ENCODE measurements at places on chromosomes 1 and 21. TPM values are rescaled to one million over a fixed set of nuclear protein-coding genes. Genes with fewer than 3 reads are reported as not detected.

GRCh38 chr1:10835822-10836421 is 39.5 kb upstream of the CASZ1 start:
- DNase-seq, result no peak
- H3K4me1 ChIP-seq, result no peaks in the 10 kb centered on the region
- H3K27ac ChIP-seq, result no peak overlapping the region
- no peaks in the 10 kb centered on the region for H3K27me3 ChIP-seq

- no peaks in the 10 kb centered on the region for H3K36me3 ChIP-seq
Observed at GRCh38 chr1:226029093-226029496, 30.0 kb upstream of the SDE2 start.

DNA sequence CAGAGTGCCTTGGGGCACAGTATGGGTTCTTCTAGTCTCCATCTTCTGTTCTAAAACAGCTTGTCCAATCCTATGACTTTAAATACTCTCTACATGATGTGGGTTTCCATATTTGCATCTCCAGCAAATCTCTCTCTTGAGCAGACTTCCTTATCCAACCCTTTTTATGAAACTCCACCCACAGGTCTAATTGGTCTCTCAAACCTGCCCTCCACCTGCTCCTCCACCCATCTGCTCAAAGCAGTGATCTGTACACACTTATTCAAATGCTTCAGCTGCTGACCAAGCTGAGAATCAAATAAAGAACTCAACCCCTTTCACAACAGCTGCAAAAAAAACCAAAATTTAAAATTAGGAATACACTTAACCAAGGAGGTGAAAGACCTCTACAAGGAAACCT is 11.5 kb downstream of the MCOLN2 start:
- no peak overlapping the region for H3K27ac ChIP-seq
- no peaks in the 10 kb centered on the region for H3K4me1 ChIP-seq
- H3K27me3 ChIP-seq, result no peaks in the 10 kb centered on the region
- H3K36me3 ChIP-seq, result no peaks in the 10 kb centered on the region
- H3K4me3 ChIP-seq, result no peak overlapping the region

DNA sequence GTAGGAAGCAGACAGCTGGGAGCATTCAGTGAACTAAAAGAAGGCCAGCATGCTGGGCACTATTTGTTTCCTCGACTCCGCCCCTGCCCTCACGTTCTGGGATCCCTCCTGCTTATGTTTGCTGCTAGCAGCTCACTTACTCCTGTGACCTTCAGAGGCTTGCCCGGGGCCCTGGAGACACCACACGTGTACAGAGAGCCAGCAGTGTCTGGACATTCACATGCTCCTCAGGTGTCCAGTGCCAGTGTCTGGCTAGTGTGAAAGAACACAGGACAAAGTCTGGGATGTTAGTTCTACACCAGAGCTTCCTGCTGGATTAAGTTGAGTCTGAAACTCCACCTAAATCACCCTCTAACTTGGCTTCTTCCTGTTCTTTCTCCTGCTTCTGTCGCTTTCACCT is 108.1 kb downstream of the OMA1 start:
- no peaks in the 10 kb centered on the region for H3K36me3 ChIP-seq
- H3K27me3 ChIP-seq, result no peaks in the 10 kb centered on the region
- H3K4me3 ChIP-seq, result no peak overlapping the region
- no peaks in the 10 kb centered on the region for H3K4me1 ChIP-seq
- H3K27ac ChIP-seq, result no peak overlapping the region

DNA sequence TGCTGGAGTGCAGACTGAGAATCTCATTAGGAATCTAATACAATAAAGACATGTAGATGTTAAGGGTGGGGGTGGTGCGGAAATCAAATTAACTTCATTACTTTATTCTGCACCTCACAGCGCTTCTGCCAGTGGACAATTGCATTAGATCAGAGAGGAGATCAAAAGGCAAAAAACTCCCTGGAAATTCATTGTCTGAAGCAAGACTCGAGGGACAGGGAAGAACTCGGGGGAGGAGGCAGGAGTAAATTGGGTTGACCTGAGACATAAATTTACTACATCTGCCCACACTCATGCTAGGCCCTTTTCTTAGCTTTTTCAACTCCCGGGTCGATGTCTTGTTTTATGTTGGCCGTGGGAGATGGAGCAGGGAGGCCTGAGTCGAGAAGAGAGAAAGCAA is 315.4 kb downstream of the SPATA17 start:
- no peaks in the 10 kb centered on the region for H3K4me1 ChIP-seq
- H3K27ac ChIP-seq, result no peak overlapping the region
- no peaks in the 10 kb centered on the region for H3K27me3 ChIP-seq
- no peak overlapping the region for H3K4me3 ChIP-seq

- no peaks in the 10 kb centered on the region for H3K36me3 ChIP-seq
- DNase-seq, result no peak
- peak overlapping the region; percentile 90 for H3K27ac ChIP-seq
- peak overlapping the region; percentile 94 for H3K4me3 ChIP-seq
Observed at GRCh38 chr1:178724376-178724727, 692 bp upstream of the RALGPS2 start.

DNA sequence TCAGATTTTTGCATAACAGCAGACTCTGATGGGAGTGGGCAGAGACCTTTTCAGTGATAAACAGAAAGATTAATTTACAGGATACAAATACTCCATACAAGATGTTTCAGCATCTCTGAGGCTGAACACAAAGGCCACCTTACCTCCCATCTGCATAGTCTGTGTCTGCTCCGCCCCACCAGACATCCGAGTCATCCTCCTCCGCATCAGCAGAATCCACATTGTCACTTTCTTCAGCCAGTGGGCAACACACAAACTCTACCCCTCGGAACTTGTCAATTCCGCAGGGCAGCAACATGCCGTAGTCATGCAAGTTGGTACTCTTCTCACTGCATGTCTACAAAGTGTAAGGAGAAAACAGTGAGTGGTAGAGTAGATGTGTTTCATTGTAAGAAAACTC is 119.7 kb downstream of the APP start:
- H3K36me3 ChIP-seq, result peaks cover 11% of the 10 kb centered on the region
- H3K27ac ChIP-seq, result no peak overlapping the region
- DNase-seq, result no peak
- H3K4me3 ChIP-seq, result no peak overlapping the region

GRCh38 chr21:45763074-45763473 is 119.5 kb downstream of the PCBP3 start:
- DNase-seq, result no peak
- H3K27me3 ChIP-seq, result no peaks in the 10 kb centered on the region
- H3K4me3 ChIP-seq, result no peak overlapping the region
- H3K4me1 ChIP-seq, result no peaks in the 10 kb centered on the region
- H3K27ac ChIP-seq, result no peak overlapping the region
- H3K36me3 ChIP-seq, result no peaks in the 10 kb centered on the region

Gene ZNF593OS
- total RNA-seq, result not detected

Gene GUCA2B
- total RNA-seq, result not detected

Gene CADM3
- total RNA-seq, result 0.28 TPM

Gene ADAR
- total RNA-seq, result 48.1 TPM

Gene KRTAP21-2
- total RNA-seq, result not detected

Gene TRABD2B
- total RNA-seq, result 3.8 TPM

Gene UTP11
- total RNA-seq, result 7.8 TPM
